ENCODE measurements at places on chromosomes 11 and 22.

- DNase-seq, result no peak
Measured at GRCh38 chr11:130834886-130835285, 81.4 kb downstream of the SNX19 start.

- no peak for DNase-seq
Measured at GRCh38 chr11:60891103-60891741, 15.2 kb downstream of the PRPF19 start.

GRCh38 chr11:46348566-46349401 is 1.5 kb downstream of the DGKZ start:
- no peak for DNase-seq

- no peak for DNase-seq
Measured at GRCh38 chr11:120326845-120327281, 1.8 kb downstream of the TLCD5 start.

- no peak for DNase-seq
Measured at GRCh38 chr11:118033443-118033842, 43.4 kb upstream of the TMPRSS4 start.

DNA sequence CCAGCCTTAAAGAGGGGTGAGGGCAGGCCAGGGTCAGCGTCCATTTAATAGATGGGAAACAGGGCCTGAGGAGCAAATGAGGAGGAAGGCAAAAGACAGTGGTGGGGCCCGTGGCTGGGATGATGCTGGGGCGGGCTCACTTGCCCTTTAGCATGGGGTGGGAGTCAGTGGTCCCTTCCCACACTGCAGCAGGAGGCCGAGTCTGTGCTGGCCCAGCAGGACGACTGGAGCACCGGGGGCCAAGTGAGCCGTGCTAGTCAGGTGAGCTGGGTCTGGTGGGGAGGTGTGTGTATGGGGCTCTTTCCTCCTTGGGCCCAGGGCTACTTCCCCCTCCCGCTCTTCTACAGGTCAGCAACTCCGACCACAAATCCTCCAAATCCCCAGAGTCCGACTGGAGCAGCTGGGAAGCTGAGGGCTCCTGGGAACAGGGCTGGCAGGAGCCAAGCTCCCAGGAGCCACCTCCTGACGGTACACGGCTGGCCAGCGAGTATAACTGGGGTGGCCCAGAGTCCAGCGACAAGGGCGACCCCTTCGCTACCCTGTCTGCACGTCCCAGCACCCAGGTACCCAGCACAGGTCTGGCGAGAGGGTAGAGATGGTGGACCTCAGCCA is 12.8 kb downstream of the SCYL1 start:
- DNase-seq, result no peak

GRCh38 chr11:123365955-123366354 is 64.1 kb upstream of the GRAMD1B start:
- DNase-seq, result no peak

GRCh38 chr11:123381149-123381548 is 48.9 kb upstream of the GRAMD1B start:
- no peak for DNase-seq

- no peak for DNase-seq
Measured at GRCh38 chr22:42365942-42366695, 66.1 kb downstream of the NFAM1 start.

GRCh38 chr11:106482917-106483785 is 405.7 kb downstream of the AASDHPPT start:
- DNase-seq, result peak; percentile 70

DNA sequence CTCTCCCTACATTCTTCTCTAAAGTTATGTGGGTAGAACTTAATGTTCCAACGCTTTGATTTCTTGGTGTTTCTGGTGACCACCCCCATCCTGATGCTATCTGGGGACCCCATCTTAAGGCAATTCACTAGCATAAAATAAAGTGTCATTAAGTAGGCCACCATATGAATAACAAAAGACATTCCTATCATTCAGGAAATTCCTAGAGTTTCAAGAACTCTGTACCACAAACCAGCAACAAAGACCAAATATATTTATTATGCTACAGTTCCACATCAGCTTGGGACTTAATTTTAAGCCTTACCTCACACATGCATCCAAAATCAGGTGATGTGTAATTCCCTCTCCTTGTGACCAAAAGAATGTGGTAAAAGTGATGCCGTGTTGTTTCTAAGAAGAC is 254.6 kb upstream of the LRRC4C start:
- no peak for DNase-seq

- DNase-seq, result no peak
Measured at GRCh38 chr11:44493383-44493782, 72.1 kb upstream of the CD82 start.

DNA sequence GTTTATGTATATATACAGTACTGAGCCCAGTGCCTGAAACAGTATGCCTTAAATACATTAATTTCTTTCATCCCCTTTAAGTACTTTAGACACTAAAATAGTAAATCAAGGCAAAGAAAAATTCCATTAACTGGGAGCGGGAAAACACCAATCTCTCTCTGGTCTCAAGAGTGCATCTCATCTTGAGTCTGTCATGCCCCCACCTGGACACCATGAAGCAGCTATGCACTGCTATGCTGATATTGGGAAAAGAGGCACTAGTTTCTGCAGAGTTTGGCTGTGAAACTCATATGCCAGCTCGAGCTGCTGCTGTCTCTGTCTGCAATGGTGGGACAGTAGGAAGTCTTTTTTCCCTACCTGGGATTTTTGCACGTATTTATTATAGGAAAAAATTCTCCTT is 754.4 kb upstream of the RAG2 start:
- DNase-seq, result no peak

- DNase-seq, result no peak
Measured at GRCh38 chr22:44468973-44469372, 29.1 kb downstream of the RTL6 start.

GRCh38 chr22:22683668-22684361 is 39.4 kb downstream of the GGTLC2 start:
- no peak for DNase-seq

GRCh38 chr11:44912270-44912987 is 38.3 kb downstream of the TP53I11 start:
- DNase-seq, result no peak

DNA sequence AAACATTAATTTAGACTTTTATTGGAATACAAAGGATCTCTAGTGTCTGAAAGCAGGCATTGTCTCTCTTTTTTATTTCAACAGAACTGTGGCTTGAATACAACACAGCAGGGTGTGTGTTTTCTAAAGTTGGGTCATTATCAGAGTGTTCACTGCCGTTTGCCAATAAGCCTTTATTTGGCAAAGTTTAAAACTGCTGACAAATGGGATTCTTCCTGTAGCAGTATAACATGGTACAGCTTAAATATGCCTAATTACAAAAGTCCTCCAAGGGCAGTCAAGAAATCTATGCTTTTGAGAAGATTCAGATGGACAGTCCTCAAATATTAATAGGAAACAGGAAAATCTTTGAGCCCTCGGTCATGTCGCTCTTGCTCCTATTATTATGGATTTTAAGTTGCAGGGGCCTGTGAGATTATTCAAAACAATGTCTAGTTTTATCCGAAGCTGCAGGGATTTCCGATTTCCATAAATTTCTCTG is 199.9 kb downstream of the MAML2 start:
- DNase-seq, result no peak

DNA sequence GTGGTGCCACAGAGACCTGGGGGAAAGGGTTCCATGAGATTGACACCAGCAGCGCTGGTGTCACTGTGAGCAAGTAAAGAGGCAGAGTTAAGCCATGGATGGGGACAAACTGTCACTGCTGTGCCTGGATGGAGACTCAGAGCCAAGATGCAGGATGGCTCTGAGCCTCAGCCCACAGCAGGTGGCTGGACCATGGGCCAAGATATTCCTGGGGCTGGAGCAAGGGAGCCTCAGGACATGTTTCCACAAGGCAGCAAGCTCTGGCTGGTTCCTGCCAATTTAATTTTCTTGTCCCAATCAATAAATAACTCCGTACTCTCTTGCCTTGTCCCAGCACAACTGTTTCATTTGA is 23.0 kb downstream of the MYO18B start:
- DNase-seq, result no peak

Measured in ELR (cell line).